SK-N-SH (cell line): ENCODE measurements at places on chromosomes 12 and 14. TPM values are rescaled to one million over a fixed set of nuclear protein-coding genes. Genes with fewer than 3 reads are reported as not detected.

NFE2 gene
- polyA plus RNA-seq: 0.16 and 0.25 TPM in 2 replicates

RAD9B gene
- polyA plus RNA-seq: 0.15 and 0.20 TPM in 2 replicates

- no peaks in the 10 kb centered on the region for H3K36me3 ChIP-seq
- DNase-seq: no peak
Observed at GRCh38 chr12:85357609-85358008, 77.6 kb downstream of the ALX1 start.

DNA sequence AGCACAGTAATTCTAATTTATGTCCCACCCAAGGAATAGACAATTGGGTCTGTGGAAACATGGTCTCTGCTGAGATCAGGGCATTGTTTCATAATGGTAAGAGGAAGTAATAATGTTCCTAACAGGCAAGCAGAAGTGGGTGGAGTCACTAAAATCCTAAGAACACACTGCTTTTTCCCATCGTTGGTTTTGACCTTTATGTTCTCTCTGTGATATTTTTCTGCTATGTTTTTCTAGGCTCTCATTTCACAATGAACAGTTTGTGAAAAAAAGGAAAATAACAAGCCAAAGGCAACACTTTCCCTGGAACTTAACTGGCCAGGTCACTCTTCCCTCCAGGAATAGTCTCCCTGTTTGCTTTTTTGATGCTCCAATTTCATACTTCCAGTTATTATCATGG lies 80.6 kb upstream of the OVCH1 start:
- H3K27ac ChIP-seq: no peak overlapping the region
- no peaks in the 10 kb centered on the region for H3K27me3 ChIP-seq
- H3K36me3 ChIP-seq: no peaks in the 10 kb centered on the region
